ENCODE measurements at places on chromosomes 3 and 15.

- DNase-seq: no peak
These were observed 228.3 kb downstream of the MFSD1 start for GRCh38 chr3:159030138-159030670.

DNA sequence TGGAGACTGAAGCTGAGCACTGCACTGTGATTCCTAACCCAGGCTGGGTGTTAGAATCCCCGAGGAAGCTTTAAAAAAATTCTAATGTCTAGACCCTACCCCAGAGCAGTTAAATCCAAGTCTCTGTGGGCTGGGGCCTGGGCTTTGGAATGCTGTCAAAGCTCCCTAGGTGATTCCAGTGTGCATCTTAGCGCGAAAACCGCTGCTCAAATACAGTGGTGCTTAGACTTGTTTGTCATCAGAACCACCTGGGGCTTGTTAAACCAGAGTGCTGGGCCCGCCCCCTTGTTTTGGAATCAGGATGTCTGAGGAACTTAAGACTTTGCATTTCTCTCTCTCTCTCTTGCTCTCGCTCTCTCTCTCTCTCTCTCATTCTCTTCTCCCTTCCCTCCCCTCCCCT, 20.7 kb downstream of the RHCG start:
- DNase-seq: no peak

- DNase-seq: no peak
These were observed 105.8 kb upstream of the UNC13C start for GRCh38 chr15:53872410-53872809.

- no peak for DNase-seq
These were observed 364.3 kb upstream of the ADAMTS9 start for GRCh38 chr3:65052101-65052500.

DNA sequence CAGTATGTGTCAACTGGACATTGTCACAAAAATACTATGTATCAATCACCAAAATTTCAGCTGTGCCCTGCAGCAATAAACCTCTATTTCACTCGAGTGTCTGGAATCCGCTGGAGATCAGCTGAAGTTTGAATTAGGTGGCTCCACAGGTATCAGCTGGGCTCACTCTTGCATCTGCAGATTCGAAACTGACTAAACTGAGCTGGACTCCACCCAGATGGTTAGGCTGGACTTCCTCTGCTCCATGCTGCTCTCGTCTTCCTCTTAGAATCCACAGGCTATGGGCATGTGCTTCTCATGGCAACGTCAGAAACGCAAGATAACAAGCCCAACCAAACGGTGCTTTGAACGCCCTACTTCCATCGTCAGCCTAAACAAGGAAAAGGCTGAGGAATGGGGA, 565.3 kb upstream of the ROBO2 start:
- DNase-seq: no peak

DNA sequence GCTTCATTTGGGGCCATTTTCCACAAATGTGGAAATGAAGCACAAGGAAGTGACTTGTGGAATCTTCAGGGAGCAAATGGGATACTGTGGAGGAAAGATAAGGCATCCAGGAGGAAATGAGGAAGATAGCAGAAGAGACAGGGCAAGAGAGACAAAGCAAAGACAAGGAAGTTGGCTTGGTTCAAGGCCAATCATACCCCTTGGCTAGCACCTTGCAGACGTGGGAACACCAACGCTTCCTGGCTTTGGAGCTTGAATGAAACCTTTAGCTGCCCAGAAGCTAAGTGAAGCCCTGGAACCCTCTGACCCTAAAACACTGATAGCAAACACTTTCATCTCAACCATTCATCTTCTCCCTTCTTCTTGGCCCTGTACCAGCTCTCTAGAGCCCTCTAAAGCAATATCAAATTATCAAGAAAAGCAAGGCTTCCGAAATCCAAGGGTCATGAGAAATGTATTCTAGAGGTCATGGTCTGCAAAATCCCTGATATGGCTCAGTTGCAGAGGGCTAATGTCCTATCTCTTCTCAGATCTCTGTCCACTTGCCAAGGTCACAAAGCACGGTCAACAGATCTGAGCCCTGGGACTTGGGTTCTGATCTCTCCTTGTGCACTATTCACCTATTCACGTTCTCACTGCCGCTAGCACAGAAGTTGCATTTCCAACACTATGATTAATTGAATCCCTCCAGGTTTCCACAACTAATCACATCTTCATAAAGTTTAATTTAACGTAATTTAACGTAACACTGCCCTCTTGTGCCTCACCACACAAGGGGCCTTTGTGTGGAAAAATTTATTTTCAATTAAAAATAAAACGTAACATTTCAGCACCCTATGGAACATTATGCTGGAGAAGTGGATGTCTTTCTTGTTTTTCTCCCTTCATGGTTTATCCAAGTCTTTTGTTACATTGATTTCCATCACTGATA, 557.6 kb upstream of the ADAMTS9 start:
- no peak for DNase-seq

DNA sequence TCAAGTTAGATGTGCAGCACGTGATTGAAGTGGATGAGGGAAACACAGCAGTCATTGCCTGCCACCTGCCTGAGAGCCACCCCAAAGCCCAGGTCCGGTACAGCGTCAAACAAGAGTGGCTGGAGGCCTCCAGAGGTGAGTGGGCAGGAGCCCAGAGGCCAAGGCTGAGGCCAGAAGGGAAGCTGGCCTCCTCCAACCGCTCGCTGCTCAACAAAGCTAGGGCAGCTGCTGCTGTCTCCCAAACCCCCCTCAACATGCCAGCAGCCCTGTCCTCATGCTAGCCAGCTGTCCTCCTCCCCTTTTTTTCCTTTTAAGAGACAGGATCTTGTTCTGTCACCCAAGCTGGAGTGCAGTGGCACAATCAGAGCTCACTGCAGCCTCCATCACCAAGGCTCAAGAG, 57.0 kb downstream of the BOC start:
- DNase-seq: no peak

- DNase-seq: peak; percentile 80
These were observed 522 bp downstream of the PDZRN3 start for GRCh38 chr3:73624017-73624820.

DNA sequence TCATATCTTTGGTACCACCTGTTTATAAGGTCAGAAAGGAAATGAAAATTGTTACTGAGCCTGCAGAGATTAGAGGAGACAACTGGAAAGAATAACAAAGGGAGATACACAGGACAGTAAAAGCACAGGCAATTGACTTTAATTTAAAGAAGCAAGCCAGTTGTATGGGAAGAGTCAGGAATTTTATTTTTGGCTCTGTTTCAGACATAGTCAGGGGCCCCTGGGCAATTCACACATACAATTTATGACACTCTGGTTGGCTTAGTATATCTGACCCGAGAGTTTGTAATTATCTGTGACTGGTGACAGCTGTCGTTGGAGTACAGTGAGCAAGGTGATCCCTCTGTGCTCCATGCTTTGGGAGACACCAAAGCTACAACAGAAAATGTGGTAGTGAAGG, 591.9 kb upstream of the NECTIN3 start:
- no peak for DNase-seq

DNA sequence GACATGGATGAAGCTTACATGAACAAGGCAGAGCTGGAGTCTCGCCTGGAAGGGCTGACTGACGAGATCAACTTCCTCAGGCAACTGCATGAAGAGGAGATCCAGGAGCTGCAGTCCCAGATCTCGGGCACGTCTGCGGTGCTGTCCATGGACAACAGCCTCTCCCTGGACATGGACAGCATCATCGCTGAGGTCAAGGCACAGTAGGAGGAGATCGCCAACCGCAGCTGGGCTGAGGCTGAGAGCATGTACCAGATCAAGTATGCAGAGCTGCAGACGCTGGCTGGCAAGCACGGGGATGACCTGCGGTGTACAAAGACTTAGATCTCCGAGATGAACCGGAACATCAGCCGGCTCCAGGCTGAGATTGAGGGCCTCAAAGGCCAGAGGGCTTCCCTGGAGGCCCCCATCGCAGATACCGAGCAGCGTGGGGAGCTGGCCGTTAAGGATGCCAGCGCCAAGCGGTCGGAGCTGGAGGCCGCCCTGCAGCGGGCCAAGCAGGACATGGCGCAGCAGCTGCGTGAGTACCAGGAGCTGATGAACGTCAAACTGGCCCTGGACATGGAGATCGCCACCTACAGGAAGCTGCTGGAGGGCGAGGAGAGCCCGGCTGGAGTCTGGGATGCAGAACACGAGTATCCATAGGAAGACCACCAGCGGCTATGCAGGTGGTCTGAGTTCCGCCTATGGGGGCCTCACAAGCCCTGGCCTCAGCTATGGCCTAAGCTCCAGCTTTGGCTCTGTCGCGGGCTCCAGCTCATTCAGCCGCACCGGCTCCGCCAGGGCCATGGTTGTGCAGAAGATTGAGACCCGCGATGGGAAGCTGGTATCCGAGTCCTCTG, 77.6 kb downstream of the CLDN11 start:
- no peak for DNase-seq

- DNase-seq: no peak
These were observed 3.8 kb upstream of the ZNF280D start for GRCh38 chr15:56736881-56737707.

GRCh38 chr15:58490086-58490887, 58.5 kb downstream of the LIPC start:
- peak; percentile 66 for DNase-seq

DNA sequence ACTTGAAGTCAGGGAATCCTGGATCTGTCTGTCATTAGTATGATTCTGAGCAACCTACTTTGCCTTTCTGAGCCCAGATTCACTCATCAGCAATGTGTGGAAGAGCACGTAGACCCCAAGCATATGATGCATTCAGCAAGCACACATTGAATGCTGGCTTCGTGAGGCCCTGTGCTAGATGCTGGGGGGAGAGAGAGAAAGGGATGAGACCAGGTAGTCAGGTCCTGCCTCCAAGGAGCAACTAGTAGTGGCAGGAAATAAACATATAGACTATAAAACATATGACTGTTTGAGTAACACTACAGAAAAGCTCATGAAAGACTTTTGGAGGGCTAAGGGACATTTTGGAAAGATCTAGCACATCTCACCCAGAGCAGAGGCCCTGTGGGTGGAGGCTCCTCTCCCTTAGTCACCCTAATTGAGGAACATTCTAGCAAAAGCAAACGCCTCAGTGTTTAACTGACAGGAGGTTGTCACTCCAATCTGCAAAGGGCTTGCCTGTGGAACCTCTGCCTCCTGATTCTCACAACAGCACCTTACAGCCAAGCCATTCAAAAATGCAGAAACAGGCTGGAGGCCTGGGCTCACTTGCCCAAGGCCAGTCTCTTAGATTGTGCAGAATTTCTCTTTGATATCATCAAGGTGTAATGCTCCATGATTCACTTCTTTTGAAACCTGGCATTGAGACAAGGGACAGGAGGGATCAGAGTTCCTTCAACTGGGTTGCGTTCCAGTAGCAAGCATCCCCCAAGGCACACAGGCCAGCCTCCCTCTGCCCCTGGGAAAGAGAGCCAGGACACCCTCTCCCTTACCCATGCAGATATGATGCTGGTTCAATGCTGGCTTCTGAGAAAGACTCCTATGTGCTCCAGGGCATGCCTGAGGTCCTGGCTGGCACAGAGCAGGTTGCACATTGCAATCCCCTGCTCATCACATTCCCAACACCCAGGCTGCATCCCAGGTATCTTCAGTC, 26.1 kb downstream of the STARD5 start:
- DNase-seq: no peak

- DNase-seq: no peak
These were observed 230.5 kb downstream of the MFSD1 start for GRCh38 chr3:159032311-159032710.

DNA sequence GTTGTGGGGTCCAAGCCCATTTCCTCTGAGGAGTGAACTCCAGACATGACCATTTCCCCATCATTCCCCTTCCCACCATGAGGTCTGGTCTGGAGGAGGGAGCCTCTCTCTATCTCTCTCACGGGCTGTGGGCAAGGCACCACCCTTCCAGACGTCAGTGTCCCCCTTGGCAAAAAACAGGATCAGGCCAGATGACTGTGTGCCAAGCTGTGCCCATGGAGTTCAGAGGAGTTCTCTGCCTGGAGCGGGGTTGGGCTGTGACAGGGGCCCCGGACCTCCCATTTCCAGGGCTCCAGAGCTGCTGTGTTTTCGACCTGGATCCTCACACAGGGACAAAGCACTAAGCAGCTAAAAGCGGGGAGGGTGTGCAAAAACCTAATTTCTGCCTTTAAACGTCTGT, 124.5 kb downstream of the RAB11A start:
- DNase-seq: no peak

DNA sequence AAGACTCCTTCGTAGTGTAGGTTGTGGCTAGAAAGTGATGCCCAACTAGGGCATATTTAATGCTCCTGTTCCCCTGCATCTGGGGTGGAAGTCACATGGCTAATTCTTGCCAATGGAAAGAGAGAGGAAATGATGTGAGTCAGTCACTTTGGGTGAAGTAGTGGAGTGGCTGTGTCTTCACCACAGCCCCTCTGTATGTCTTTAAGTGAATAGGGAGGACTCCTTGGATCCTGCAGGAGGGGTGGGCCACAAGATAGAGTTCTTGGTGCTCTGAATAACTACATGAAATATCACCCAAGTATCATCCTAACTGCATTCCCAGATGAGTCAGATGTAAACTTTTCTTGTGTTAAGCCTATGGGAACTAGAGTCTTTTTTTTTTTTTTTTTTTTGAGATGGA, 17.8 kb upstream of the MB21D2 start:
- no peak for DNase-seq

DNA sequence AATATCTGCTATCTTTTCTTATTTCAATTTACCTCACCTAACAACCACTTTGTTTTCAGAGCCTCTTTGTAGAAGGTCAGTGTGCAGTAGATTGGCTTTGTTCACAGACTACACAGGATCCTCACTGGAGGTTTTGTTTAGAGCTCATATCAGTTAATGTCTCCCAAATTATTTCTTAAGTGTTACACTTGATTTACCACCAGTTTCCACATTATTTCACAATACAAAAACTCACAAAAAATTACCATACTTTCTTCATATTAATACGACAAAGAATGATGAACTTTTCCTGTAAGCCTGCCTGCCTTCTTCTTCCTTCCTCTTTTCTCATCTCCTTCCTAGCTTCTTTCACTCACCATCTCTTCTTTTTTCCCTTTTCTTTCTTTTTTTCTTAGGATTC, 133.3 kb downstream of the ALCAM start:
- no peak for DNase-seq

All from right cardiac atrium (tissue), 5 donors.